ENCODE measurements at places on chromosomes 5 and 9. TPM values are rescaled to one million over a fixed set of nuclear protein-coding genes. Genes with fewer than 3 reads are reported as not detected.

DNA sequence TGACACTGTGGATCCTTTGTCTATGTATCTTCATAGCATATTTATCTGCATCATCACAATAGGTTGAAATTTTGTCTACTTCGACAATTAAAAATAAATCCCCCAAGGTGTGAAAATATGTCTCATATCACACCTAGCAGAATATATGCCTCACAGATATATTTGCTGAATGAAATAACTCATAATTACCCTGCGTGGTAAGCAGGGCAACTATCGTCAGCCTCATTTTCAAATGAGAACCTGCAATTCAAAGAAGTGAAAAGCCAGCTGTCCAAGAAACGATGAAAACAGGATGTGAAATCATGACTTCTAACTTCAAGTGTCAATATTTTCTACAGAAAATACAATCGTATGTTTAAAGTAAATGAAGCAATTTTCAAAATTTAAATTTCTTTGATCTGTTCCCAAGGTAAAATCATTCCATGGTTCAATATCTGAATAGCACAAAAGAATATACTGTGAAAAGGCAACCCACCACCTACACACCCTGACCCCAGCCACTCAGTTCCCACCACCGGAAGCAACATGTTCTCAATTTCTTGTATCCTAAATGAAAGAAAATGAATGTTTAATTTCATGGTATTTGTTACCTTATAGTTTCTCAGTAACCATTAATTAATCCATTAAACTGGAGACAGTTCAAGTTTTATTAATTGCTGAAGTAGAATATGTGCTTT, 57.1 kb downstream of the TBCA start:
- DNase-seq = no peak

GRCh38 chr5:1545126-1545804, 21.5 kb upstream of the LPCAT1 start:
- no peak for DNase-seq

DNA sequence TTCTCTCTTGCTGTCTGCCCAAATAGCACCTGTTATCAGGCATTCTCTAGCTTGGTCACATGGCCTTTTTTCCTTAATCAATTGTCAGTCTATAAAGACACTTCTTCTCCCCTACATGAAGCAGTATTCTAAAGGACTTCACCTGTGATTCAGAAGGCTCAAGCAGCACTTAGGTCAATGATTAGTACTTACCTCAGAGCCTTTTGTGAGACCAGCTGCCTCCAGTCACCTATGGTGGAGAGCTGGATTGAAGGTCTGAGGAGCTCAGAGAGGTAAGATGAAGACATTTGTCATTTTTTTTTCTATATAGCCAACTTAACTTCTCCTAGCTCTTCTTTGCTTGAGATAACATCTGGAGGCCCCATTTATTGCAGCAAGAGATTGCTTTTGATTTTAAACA, 278.3 kb upstream of the PCSK5 start:
- no peak for DNase-seq

DNA sequence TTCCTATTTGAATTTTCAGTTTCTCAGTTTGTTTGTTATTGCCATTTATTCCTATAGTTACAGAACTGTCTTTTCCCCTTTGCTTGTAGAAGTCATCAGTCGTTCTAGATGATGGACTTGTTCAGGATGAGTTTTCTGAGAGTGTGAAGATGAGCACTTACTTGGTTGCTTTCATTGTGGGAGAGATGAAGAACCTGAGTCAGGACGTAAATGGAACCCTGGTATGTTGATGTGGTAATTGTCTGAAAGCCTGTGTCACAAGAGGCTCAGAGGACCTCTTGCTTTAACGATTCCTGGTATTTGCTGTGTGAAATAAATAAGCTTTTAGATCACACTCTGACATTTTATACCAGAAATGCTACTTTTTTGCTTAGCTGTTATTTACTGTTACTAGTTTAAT, 50.6 kb downstream of the LNPEP start:
- no peak for DNase-seq

DNA sequence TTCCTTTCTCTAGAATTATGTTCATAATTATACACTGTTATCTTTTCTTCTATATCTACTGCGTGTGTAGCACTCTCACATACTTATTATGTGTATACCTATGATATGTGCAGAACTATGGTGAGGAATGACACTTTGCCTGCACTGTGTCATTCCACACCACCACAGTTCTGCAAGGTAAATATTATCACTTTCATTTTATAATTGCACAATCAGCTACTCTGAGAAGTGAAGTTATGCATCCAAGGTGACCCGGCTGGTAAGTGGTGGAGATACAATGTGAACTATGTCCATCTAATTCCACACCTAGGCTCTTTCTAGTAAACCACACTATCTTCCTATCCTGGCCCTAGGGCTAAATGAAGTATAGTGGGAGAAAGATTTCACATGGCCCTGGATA, 170.1 kb upstream of the ATP10B start:
- DNase-seq = no peak

- no peak for DNase-seq
These were observed 357 bp downstream of the PTGDS start for GRCh38 chr9:136977649-136978072.

DNA sequence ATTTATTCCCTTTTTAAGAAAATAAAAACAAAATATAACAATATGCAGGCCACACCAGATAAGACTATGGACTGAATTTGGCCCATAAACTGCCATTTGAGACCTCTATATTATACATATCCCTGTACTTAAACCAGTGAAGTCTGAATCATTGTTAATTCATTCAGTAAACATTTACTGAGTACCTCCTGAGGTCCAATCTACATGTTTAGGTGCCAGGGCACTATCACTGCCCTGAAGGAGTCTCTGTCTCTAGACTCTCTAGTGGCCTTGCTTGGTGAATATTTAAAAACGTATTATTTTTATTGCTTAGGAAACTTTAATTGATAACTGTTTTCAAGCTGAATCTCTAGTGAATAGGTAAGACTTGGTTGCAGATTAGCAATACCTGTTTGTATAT, 74.7 kb upstream of the ELL2 start:
- DNase-seq = no peak

GRCh38 chr9:89372230-89372816, 54.0 kb downstream of the SECISBP2 start:
- DNase-seq = no peak

DNA sequence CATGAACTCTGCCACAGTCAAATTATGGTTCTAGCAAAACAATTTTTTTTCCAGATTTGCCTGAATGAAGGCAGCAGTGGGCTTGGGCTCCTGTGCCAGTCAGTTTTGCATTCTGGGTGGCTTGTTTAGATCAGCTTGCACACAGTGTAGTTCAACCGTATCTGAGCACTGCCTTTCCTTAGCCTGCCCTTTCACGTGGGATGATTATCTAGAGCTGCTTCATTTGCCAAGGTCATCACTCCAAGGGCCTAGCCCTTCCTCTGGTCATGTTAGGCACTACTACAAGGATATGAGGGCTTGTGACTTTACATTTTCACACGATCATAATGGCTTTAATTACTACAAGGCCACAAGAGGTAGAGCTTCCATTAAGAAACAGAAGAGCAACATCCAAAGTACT, 150.6 kb upstream of the EFNA5 start:
- no peak for DNase-seq

- no peak for DNase-seq
These were observed 440.3 kb downstream of the PTPRD start for GRCh38 chr9:10172476-10172875.

- no peak for DNase-seq
These were observed 253.9 kb downstream of the AGTPBP1 start for GRCh38 chr9:85487872-85488271.

GRCh38 chr5:142017832-142018427, 5.1 kb upstream of the GNPDA1 start:
- DNase-seq = no peak

DNA sequence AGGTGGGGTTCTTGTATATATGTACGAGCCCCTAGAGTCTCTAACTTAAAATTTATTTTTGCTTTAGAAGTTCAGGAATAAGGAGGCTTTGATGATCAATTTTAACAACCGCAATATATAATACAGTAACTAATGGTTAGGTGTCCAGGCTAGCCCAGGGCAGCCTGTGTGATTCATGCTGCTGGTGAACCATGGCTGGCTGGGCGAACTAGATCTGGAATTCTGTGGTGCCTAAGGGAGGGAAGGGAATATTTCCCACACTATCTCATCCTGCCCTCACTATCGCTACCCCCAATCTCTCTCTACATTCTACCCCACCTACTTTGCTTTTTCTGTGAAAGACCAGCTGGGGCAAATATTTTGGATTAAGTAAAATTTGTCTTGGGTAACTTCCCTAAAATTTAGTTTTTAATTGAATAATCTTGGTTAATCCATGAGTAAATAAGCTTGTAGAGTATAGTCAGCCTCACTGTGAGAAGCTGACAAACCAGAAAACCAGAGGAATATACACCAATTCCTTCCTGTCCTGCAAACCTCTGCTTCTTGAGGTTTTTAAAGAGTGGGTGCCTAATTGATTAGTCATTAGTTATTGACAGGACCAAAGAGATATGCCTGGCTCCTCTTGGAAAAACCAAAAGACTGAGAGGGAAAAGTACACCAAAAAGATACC, 115.1 kb upstream of the CCDC152 start:
- no peak for DNase-seq

- DNase-seq = no peak
These were observed 57.6 kb downstream of the MAMDC2 start for GRCh38 chr9:70101265-70101664.

DNA sequence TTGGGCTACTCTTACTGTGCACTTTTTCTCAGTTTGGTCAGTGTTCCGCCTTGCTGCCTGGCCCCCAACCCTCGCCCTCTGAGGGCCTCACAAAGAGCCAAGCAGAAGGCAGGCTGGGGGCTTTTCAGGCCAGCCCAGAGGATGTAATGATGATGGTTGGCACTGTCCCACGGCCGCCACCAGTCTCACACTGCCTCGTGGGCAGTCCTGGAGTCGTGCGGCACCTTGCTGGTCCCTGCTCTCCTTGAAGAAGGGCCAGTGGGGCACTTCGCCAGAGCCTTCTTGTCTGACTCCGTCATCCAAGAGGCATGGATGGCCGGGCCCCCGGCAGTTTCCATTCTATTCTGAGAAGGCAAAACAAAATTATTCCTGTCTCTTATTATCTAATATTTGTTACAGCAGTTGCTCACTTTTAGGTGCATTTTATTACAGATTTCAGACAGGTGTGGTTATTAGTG, 21.0 kb downstream of the TENT4A start:
- DNase-seq = no peak

GRCh38 chr5:86716121-86716520, 98.4 kb downstream of the COX7C start:
- no peak for DNase-seq

CDH12 gene
- not detected for total RNA-seq

GABRG2 gene
- total RNA-seq = not detected

HEMGN gene
- total RNA-seq = not detected

GADD45G gene
- 0.33 TPM for total RNA-seq

NMUR2 gene
- not detected for total RNA-seq

SPEF2 gene
- 0.88 TPM for total RNA-seq

IL5 gene
- not detected for total RNA-seq

GABRA1 gene
- not detected for total RNA-seq

GRXCR2 gene
- total RNA-seq = not detected

SPATA31D4 gene
- not detected for total RNA-seq

WNT8A gene
- total RNA-seq = not detected

PCDHB12 gene
- total RNA-seq = 0.33 TPM

Measured in pulmonary artery endothelial cell (primary cell).